ENCODE measurements at places on chromosomes 4 and X. TPM values are rescaled to one million over a fixed set of nuclear protein-coding genes. Genes with fewer than 3 reads are reported as not detected.

ARHGAP36 gene
- not detected for polyA plus RNA-seq

ARHGEF9 gene
- 13.3 TPM for polyA plus RNA-seq

FAM184B gene
- not detected for polyA plus RNA-seq

ZMAT1 gene
- 1.5 TPM for polyA plus RNA-seq

GJB1 gene
- polyA plus RNA-seq, result not detected
